Activated CD4-positive, alpha-beta T cell treated with anti-CD3 and anti-CD28 coated beads, Interleukin-2, amount 10 ng/mL, durations not matched to agents 24 days and 14 days (primary cell): ENCODE measurements at places on chromosomes 12 and 14.

GRCh38 chr14:52354242-52354641 lies 40.1 kb downstream of the PTGER2 start:
- H3K27ac ChIP-seq = peak overlapping the region; percentile 69
- no peak for DNase-seq

DNA sequence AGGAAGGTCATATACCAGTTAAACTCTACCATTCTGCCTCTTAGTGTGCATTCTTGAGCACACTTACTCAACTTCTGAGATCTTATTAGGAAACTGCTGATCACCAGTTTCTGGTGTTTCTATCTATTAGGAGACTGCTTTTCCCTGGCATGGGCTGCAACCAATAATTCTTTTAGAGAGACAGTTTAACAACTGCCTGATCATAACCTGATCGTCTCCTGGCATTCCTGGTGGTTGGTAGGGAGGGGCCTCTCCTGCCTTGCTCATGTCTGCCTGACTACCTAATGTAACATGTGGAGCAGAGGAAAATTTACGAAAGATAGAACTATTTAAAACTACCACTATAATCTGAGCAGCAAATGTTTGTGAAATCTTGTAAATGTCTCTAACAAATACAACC lies 75.3 kb upstream of the MGAT4C start:
- no peaks in the 10 kb centered on the region for H3K27me3 ChIP-seq
- DNase-seq = no peak
- H3K4me1 ChIP-seq = no peaks in the 10 kb centered on the region
- H3K27ac ChIP-seq = no peak overlapping the region

- H3K27ac ChIP-seq = no peak overlapping the region
- peaks cover 6% of the 10 kb centered on the region for H3K36me3 ChIP-seq
- H3K27me3 ChIP-seq = no peaks in the 10 kb centered on the region
- DNase-seq = no peak
- H3K4me1 ChIP-seq = peaks cover 5% of the 10 kb centered on the region
Observed at GRCh38 chr12:108717243-108717642, 14.1 kb downstream of the CORO1C start.

- H3K4me3 ChIP-seq = no peak overlapping the region
- no peak overlapping the region for H3K27ac ChIP-seq
- peaks cover 10% of the 10 kb centered on the region for H3K27me3 ChIP-seq
- peaks cover 2% of the 10 kb centered on the region for H3K36me3 ChIP-seq
- H3K4me1 ChIP-seq = peaks cover 8% of the 10 kb centered on the region
- peak; percentile 82 for DNase-seq
Observed at GRCh38 chr14:50542941-50543418, 10.6 kb upstream of the MAP4K5 start.

DNA sequence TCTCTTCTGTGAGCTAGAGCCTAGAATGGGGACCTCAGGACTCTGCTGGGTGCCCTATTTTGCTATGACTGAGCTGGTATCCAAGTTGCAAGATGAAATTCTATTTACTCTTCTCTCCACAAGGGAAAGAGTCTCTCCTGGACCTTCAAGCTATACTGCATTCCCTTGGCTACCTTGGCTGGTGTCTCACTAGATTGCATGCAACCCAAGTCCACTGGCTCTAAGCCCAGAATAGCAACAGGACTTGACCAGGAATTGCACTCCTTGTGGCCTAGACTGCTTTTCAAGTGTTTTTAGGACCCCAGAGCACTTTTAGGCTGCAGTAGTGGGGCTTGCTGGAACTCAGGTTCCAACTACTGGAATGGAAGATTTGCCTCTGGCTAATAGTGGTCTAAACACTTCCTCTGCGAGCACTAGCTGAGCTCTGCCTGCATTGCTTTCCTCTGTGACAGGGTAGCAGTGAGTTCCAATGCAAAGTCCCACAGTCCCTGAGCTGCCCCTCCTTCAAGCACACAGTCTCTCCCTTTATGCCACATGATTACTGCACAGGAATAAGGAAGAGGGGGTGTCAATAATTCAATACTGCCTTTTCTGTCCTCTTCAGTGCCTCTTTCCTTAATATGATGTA lies 1009.1 kb upstream of the FLRT2 start:
- no peaks in the 10 kb centered on the region for H3K4me1 ChIP-seq
- no peaks in the 10 kb centered on the region for H3K36me3 ChIP-seq
- H3K4me3 ChIP-seq = no peak overlapping the region
- H3K27ac ChIP-seq = no peak overlapping the region

DNA sequence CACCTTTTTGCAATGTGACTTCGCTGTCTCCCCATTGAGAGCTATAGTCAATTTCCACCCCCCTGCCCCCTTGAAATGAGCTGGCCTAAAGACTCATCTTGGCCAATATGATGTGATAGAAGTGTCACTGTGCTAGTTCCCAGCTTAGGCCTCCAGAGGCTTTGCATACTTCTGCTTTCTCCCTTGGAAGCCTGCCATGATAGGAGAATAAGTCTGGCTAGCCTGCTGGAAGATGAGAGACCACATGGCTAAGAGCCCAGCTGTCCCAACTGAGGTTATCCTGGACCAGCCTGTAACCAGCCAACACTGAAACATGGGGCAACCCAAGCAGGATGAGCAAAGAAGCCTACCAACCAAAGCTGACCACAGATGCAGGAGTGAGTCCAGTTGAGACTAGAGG lies 196.9 kb downstream of the GRIN2B start:
- no peaks in the 10 kb centered on the region for H3K27me3 ChIP-seq
- no peaks in the 10 kb centered on the region for H3K36me3 ChIP-seq
- no peaks in the 10 kb centered on the region for H3K4me1 ChIP-seq
- no peak for DNase-seq
- H3K27ac ChIP-seq = no peak overlapping the region

DNA sequence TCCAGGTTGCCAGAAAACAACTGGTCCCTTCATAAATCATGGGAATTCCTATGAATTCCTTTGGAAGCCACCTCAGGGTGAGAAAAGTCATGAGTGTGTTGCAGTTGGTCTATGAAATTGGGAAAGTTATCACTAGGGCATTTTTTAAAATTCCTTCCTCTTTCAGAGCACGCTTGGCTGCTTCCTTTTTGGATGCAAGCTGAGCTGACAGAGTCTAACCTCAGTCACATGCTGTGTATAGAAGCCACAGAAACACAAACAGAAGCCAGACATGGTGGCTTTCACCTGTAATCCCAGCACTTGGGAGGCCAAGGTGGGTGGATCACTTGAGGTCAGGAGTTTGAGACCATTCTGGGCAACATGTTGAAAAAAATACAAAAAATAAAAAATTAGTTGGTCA lies 21.7 kb upstream of the HELB start:
- H3K27ac ChIP-seq = no peak overlapping the region
- no peak for DNase-seq
- H3K4me1 ChIP-seq = peaks cover 22% of the 10 kb centered on the region
- peaks cover 6% of the 10 kb centered on the region for H3K36me3 ChIP-seq
- no peak overlapping the region for H3K4me3 ChIP-seq
- no peaks in the 10 kb centered on the region for H3K27me3 ChIP-seq

DNA sequence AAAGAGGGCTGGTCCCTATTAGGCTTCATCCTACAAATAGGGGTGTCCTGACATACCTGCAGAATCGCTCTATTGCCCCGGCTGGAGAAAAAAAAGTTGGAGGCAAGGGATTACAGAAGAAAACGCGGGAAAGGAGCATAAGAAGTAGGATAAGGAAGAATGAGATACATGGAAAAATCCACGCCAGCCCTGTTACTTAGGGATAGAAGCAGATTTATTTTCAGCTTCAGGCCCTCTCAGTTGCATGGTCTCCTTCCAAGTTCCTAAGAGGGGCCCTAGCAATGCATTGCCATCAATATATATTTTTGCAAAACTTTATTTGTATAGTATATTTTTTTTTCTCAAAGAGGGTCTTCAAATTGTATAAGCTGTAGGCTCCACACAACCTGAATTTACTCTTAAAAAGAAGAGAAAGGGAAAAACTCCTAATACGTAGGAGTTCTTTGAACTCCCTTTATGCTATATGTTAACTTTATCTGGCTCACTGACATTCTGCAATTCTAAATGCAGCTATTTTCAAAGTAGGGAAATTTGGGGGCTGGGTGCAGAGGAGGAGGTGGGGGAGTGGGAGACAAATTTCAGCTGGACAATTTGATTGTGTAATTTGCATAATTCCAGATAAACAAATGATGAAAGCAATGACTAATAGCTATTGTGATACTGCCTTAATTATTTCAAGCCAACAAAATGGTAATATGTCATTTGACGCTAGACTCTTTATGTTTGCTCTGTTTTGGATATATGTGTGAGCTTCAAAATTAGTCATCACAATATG lies 137.7 kb upstream of the TRHDE start:
- no peaks in the 10 kb centered on the region for H3K4me1 ChIP-seq
- H3K27me3 ChIP-seq = no peaks in the 10 kb centered on the region
- no peak overlapping the region for H3K27ac ChIP-seq
- no peak overlapping the region for H3K4me3 ChIP-seq
- no peaks in the 10 kb centered on the region for H3K36me3 ChIP-seq

GRCh38 chr14:61211476-61212255 lies 69.5 kb downstream of the TMEM30B start:
- no peak overlapping the region for H3K4me3 ChIP-seq
- no peaks in the 10 kb centered on the region for H3K4me1 ChIP-seq
- no peak for DNase-seq
- H3K36me3 ChIP-seq = no peaks in the 10 kb centered on the region

DNA sequence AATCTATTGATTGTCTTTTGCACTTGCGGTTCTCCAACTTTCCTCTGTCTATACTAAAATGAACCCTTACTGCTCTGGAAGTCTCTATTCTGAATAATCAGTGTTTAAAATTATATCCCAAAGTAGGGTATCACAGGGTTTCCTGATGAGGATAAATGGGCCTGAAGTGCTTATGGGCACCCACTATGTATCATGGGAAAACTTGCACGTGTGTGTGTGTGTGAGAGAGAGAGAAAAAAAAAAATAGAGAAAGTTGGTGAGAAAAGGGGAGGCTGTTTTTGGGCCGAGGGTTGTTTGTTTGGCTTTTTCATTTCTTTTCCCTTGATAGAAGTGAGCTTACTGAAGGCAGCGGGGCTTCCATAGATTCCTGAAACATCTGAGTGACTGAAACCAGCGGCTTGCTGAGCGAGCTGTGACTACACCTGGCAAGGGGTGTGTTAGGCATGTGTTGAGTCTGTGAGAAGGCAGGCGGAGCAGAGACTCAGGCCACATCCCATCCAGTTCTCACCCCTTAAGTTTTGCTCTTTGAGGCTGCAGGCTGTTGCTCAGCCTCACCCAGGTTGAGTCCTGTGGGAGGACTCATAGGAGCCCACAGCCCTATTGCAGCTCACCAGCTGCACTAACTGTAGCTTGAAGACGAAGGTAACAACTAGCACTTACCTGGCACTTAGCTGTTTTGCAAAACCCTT lies 17.2 kb downstream of the PPFIBP1 start:
- H3K36me3 ChIP-seq = peaks cover 23% of the 10 kb centered on the region
- H3K27me3 ChIP-seq = peaks cover 7% of the 10 kb centered on the region
- H3K4me1 ChIP-seq = peaks cover 5% of the 10 kb centered on the region
- H3K27ac ChIP-seq = no peak overlapping the region

GRCh38 chr12:6745741-6746525 lies 7.0 kb downstream of the MLF2 start:
- DNase-seq = peak; percentile 82
- no peaks in the 10 kb centered on the region for H3K27me3 ChIP-seq
- H3K4me3 ChIP-seq = peak overlapping the region; percentile 44
- H3K4me1 ChIP-seq = peaks cover 28% of the 10 kb centered on the region

GRCh38 chr12:27511031-27511722 lies 12.8 kb upstream of the PPFIBP1 start:
- no peak overlapping the region for H3K4me3 ChIP-seq
- H3K27ac ChIP-seq = no peak overlapping the region
